Body of pancreas (tissue), 4 donors: ENCODE measurements at places on chromosomes 5 and 9.

GRCh38 chr5:92242170-92242569 lies 859.1 kb upstream of the ARRDC3 start:
- no peak for DNase-seq

GRCh38 chr5:77168161-77168878 lies 42.2 kb upstream of the PDE8B start:
- DNase-seq = peak; percentile 72

DNA sequence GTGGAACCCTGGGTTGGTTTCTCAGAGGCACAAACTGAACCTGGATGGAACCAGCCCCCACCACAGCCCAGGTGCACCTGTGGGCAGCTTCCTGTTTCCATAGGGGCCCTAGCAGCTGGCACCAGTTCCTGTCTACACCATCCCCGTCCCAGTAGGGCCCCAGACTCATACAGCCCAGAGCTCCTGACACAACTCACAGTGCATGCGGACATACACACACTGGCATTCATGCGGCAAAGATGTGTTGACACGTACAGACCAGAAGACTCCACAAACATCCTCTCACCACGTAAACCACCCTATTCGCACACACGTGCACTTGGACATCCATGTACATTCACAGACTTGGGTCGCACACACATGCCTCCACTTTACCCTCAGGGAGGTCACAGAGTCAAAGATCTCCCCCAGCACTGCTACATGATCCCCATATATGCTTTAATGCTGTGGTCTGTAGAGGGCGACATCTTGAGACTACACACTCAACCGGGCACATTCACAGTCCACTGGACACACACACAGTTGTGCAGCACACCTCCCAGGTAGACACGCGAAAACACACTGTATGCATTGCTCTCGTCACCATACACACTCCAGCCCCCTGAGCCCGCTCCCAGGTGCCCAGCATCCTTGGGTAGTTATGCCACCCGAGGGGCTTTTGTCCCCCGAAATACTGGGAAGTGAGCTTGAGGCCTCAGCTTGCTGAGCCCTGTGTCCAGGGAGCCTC lies 22.4 kb downstream of the CXXC5 start:
- DNase-seq = no peak

- DNase-seq = no peak
Observed at GRCh38 chr5:162221910-162222309, 154.3 kb downstream of the GABRG2 start.

DNA sequence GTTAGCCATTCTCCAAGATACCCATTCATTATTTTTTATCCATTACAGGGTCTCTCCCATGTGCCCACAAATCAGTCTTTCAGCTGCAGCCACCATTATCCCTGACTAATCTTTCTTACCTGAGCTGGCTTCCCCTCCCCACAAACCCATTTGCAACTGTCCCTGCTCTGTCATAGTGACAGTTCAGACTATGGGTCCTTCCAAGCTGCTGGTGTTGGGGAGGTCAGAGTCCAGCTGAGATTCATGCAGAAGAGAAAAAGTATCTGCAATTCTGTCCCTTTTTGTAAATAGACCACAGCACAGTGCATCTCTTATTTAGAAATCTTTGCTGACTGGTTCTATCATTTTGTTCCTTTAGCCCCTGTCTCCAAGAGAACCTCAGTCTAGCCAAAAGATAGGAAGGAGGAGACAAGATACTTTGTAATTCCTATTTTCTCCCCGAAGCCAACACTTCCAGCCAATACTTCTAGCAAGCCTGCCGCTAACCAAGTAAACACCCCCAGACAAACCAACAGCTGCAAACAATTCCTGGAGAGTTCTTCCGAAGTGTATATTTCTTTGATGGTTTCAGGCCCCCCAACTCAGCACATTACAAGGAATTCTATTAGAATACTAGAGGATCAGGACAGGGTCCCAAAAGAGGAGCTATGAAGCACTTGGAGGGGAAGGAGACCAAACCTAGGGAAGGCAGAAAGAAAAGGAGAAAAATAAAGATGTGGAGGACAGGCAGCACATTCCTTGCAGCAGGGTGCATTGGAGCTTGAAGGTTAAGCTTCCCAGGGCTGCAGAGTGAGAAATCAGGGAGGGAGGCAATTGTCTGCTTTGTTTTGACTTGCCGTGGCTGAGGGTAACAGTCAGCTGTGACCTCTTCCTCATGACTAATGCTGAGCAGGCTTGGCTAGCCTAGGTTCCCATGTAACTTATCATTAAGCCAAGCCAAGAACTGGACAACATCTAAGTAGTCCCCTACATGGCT lies 148.5 kb downstream of the SGCD start:
- no peak for DNase-seq

DNA sequence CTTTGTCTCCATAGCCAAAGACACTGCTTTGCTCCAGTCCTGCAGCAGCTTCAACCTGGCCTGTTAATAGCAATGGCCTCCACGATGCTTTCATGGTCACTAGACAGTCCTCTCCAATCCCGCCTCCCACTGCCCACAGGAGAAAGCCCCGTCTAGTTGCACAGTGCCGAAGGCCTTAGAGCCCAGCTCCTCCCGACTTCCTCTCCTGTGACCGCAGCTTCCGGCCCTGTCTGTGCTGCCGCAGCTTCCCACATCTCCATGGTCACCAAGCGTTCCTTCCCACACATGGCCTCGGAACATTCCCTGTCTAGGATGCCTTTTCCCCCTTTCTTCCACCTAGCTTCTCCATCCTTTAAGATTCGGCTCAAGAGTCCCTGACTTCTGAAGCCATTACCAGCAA lies 23.4 kb downstream of the PCA3 start:
- no peak for DNase-seq

DNA sequence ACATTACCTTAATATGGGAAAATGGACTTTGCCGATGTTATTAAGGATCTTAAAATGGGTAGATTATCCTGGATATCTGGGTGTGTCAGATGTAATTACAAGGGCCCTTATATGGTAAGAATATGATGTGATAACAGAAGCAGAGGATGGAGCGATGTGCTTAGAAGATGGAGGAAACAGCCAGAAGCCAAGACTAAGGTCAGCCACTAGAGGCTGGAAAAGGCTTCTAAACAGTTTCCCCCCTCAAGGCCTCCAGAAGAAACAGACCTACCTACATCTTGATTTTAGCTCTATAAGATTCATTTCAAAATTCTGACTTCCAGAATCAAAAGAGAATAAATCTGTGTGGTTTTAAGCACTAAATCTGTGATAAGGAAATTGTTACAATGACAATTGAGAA lies 131.9 kb downstream of the CAAP1 start:
- no peak for DNase-seq

- DNase-seq = peak; percentile 62
Observed at GRCh38 chr5:95862671-95863382, 40.3 kb upstream of the GLRX start.

DNA sequence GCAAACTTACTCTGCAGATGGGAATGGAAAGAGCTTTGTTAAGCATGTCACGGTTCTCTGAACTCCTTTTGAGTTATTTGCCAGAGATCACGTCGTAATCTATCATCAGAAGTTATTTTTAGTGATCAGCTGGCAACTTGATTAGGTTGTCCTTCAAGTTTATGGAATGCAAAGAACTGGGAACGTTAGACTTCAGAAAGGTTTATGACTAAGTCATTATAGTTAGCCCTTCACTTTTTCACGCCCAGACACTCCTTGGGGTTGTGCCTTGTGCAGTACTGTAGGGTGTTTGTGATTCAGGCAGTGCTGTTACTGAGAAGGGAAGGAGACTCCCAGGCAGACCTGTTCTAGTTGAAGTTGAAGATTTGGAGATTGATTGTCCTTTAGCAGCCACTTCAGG lies 26.8 kb upstream of the PHF2 start:
- no peak for DNase-seq
